ENCODE measurements at places on chromosomes 1 and 21.
A peak's percentile ranks its signal among the peaks of the same experiment; 100 is the strongest.

- DNase-seq: peak; percentile 22
Measured at GRCh38 chr1:165114022-165114888, 242.3 kb downstream of the LMX1A start.

DNA sequence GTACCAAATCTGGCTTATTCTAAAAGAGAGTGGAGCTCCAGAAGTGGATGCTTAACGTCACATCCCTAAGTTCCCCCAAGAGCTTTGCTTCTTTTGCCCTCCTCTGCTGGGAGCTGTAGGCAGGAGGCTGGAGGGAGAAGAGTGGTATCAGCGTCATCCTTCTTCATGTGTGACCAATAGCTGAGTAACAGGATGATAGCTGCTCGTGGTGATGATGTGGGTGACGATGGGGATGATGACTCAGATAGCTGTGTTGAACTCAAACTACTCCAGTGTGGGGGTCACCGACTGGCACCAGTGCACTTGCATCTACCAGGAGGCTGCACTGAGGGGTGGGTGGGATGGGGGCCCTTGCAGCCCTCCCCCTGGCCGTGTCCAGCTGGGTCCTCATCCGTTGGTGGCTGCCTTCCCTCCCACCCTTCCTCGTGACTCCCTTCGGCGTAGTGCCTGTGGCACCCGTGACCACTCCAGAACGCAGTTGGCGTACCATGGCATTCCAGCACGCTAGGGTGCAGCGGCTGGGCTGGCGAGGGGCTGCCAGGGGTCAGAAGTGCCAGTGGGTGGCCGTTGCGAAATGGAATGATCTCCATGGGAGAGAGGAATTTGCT is 1.1 kb downstream of the IGFN1 start:
- peak; percentile 57 for DNase-seq

DNA sequence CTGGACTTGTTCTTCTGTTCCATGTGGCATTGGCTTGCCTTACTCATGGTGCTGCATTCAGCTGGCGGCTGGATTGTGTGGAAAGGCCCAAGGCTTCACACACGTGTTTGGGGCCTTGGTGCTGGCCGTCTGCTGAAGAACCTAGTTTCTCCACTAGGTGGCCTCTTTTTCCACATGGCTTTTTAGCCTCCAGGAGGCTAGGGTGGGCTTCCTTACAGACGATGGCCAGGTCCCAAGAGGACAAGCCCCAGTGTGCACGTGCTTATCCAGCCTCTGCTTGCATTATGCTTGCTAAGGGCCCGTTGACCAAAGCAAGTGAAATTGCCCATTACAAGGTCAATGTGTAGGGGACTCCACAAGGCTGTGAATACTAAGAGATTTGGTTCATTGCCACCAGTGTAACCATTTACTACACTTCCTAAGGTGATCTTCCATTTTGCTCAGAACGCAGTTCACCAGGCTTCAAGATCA is 47.5 kb upstream of the FOXO6 start:
- DNase-seq: peak; percentile 7

- no peak for DNase-seq
Measured at GRCh38 chr1:169894424-169895145, 889 bp upstream of the SCYL3 start.

GRCh38 chr21:33974513-33975468 is 59.2 kb upstream of the ATP5PO start:
- no peak for DNase-seq

GRCh38 chr1:64482720-64483119 is 12.8 kb downstream of the CACHD1 start:
- no peak for DNase-seq

GRCh38 chr1:165116732-165117131 is 239.8 kb downstream of the LMX1A start:
- DNase-seq: no peak

DNA sequence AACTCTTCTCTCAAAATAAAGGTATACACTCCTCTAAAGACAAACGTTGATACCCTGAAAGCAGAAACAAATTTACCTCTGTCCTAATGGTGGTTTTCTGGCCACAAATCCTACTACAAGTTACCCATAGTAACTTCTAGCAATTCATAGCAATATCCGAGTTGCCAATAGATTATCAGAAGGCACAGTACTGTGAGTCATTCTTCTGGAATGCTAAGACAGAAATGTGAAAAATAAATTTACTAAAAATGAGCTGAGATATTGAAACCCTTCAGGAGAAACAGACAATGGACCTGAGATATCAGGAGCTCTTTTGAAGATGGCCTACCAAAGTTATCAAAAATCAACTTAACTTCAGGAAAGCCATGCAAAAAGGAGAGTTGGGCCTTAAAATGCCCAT is 715.0 kb upstream of the ADAMTS5 start:
- no peak for DNase-seq

DNA sequence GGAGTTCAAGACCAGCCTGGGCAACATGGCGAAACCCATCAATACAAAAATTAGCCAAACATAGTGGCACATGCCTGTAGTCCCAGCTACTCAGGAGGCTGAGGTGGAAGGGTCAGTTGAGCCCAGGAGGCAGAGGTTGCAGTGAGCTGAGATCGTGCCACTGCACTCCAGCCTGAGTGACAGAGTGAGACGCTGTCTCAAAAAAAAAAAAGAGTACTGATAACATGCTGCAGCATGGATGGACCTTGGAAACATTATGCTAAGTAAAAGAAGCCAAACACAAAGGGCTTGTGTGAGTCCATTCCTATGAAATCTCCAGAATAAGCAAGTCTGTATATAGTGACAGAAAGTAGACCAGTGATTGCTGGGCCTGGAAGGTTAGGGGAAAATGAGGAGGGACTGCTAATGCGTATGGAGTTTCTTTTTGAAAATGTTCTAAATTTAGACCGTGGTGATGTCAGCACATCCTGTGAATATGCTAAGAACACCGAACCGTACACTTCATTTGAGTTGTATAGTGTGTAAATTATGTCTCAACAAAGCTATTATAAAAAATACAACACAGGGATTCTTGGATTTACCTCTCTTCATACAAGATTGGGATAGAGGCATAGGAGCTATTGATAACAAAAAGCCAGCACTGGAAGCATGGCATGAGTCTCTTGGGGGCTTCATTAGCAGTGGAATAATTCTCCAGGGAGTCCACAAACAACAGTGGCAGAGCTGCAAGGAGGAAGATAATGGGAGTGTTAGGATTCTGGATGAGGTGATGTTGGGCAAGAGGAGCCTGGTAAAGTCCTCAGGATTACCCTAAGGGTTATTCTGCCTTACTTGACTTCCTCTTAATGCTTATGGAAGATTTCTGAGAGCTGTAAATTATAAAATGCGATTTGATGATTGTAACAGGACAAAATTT is 73.5 kb downstream of the TTC3 start:
- no peak for DNase-seq

- no peak for DNase-seq
Measured at GRCh38 chr21:42553435-42553834, 39.8 kb downstream of the SLC37A1 start.

DNA sequence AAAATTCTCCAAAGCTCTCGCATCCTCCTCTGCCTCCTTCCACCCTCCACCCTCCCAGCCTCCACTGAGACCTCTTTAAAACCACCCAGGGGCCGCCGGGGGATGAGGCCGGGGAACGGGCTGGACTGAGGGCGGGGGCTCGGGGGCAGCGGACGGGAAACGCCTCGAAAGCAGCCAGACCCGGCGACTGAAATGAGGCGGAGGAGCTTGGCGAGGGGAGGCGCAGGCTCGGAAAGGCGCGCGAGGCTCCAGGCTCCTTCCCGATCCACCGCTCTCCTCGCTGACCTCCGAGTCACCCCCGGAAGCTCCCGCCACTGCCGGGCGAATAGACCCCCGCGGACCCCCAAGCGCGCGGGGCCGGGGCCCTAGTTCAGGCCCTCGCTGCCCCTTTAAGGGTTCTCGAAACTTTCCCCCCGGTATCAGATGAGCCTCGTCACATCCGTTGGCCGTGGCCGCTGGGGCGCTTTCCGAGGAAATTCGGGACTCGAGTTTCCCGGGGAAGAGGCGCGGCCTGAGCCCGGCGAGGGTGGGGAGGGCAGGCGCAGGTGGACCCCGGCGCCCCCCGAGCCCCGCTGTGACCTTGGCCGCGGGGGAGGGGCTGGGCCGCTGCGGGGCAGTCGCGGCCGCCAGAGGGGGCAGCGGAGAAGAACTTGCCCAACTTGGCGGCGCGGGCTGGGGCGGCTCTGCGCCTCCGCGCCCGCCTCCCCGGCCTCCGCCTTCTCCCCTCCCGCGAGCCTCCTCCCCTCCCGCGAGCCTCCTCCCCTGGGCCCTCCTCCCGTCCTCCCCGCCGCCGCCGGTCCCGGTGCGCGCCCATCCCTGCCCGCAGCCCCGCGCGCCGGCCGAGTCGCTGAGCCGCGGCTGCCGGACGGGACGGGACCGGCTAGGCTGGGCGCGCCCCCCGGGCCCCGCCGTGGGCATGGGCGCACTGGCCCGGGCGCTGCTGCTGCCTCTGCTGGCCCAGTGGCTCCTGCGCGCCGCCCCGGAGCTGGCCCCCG is at the start of gene BACE2:
BACE2 (plus strand) TSS at position 813 of the 995 bp plus-strand sequence; CDS start at position 917, 104 bp downstream.
- DNase-seq: peak; percentile 53

DNA sequence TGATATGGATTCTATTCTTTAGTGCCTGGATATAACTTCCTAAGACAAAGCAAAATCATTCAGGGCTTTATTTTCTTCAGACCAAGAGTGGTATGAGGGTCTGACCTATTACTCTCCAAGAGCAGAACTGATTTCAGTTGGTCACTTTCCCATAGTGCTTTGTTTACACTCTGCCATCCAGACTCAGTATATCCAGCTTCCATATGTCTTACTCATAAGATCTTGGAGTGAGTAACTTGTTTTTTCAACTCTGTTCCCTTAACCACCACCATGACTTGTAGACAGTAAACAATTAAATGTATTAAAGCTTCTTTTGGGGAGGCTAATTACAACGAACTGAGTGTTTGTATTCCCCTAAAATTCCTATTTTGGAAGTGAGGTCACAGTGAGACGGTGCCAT is 83.4 kb downstream of the USP24 start:
- DNase-seq: no peak

- peak; percentile 17 for DNase-seq
Measured at GRCh38 chr1:228748431-228748830, 13.2 kb downstream of the RHOU start.

GRCh38 chr1:248183996-248184395 is 9.4 kb downstream of the OR2M2 start:
- no peak for DNase-seq

GRCh38 chr1:23741609-23742008 is 1.7 kb upstream of the ELOA start:
- no peak for DNase-seq

- DNase-seq: no peak
Measured at GRCh38 chr1:119359730-119360129, 8.9 kb upstream of the HAO2 start.

GRCh38 chr1:246219508-246220030 is 287.5 kb downstream of the SMYD3 start:
- no peak for DNase-seq

- no peak for DNase-seq
Measured at GRCh38 chr1:160017592-160017991, 14.2 kb downstream of the PIGM start.

DNA sequence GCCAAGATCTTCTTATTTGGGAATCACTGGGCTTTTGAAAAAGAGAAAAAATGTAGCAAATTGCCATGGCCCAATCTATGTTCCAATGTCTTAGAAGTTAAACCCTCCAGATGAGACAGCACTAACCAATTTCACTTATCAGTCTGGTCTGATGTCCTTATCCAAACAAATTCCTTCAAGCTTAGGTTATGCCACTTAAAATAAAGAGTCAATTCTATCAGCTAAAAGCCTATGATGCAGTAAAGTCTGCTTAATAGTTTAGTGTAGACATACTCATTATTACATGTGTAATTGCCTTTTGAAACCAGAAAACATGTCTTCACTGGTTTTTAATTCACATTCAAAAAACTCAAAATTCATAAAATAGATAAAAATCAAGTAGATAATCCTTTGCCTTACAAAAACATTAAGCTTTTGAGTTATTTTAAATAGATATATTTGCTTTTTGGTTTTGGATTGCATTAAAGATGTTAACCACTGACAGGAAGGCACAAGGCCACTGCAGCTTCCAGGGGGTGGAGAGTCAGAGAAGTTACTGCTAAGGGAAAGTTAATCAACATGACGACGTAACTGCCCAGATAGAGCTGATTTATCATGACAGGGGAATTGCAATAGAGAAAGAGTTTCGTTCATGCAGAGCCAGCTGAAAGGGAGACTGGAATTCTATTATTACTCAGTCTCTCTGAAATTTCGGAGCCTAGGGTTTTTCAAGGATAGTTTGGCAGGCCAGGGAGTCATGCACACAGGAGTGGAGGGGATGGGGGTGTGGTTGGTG is 106.1 kb downstream of the MAP3K21 start:
- DNase-seq: no peak

DNA sequence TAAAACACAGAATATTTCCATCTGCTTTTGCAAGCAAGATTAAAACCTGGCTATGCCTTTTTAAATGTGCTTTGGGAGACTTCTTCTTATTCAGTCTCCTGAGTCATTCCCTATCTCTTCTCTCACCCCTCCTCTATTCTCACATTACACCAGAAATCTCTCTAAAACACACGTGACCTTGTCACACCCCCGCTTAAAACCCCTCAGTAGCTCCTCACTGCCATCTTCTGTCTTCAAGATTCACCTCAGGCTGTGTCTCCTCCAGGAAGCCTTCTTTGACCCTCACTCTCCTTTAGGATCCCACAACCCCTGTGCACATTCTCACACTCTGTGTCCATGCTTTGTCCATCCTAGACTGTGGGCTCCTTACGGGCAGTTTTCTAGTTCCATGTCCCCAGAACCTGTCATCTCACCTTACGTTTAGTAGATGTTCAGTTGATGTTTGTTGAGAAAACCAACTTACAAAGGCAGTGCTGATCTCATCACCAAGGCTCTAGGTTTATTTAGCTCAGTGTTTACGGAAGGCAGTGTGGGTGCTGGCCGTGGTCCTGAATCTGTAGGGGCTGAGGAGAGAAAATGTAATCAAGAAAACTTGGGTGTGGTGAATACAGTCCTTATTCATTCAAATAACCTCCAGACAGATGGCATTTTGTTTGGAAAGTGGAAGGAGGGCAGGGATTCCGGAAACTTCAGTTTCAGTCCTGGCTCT is 143.5 kb downstream of the DMRTA2 start:
- no peak for DNase-seq

- no peak for DNase-seq
Measured at GRCh38 chr1:185768371-185768770, 34.2 kb downstream of the HMCN1 start.

DNA sequence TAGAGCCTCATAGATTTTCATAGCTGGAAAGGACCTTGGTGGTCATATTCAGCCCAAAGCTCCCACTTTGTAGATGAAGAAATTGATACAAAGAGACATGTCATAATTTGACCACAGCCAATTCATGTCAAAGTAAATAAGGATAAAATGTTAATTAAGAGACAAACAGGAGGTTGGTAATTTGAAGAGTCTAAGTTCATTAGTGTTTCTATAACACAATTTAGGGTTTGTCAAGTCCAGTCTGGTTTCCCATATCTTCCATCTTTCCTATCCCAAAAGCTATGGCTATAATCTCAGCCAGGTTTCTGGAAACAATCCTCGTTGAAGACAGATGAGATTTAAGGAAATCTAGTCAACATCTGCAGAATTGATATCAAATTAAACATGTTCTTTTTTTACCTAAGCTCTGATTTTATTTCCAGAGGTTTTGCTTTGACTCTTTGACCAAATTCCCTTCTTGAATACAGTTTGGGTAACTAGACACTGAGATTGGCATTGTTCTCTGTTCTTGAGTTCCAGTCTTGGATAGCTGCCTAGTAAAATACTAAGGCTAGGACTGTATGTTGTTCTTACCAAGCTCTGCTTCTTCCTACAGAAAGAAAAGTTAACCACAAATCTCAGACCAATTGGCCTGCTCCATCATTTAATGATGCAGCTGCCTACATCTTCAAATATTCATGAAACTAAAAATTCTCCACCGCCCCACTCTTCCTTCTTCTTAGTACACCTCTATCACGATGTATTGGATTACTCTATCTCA is 62.0 kb downstream of the SLC44A5 start:
- no peak for DNase-seq
